ENCODE measurements at places on chromosomes 12 and 14. TPM values are rescaled to one million over a fixed set of nuclear protein-coding genes. Genes with fewer than 3 reads are reported as not detected.

TTC7B gene
- total RNA-seq: 30.3 TPM

MFAP5 gene
- total RNA-seq: 0.26 TPM

LMO3 gene
- total RNA-seq: not detected

RNASE1 gene
- 1.6 TPM for total RNA-seq

GPR84 gene
- not detected for total RNA-seq

AMN gene
- total RNA-seq: 1.9 TPM

SLCO1A2 gene
- 10.3 TPM for total RNA-seq

DLGAP5 gene
- 115 TPM for total RNA-seq

INSM2 gene
- total RNA-seq: not detected

RASSF8 gene
- 40.6 TPM for total RNA-seq

COL2A1 gene
- total RNA-seq: 10.8 TPM

RNASE7 gene
- not detected for total RNA-seq

FRMD6 gene
- 8.5 TPM for total RNA-seq

NELL2 gene
- 31.9 TPM for total RNA-seq

MUCL1 gene
- not detected for total RNA-seq

TAS2R46 gene
- 0.88 TPM for total RNA-seq

TSPAN8 gene
- not detected for total RNA-seq

TOMM20L gene
- not detected for total RNA-seq

Data from H9 (cell line).